Stimulated activated CD8-positive, alpha-beta memory T cell treated with anti-CD3 and anti-CD28 coated beads, Interleukin-2, amount 100 ng/mL, for 48 hours (primary cell): ENCODE measurements at places on chromosomes 3 and 15.

GRCh38 chr15:86199467-86200145, 119.9 kb downstream of the AGBL1 start:
- DNase-seq: no peak

GRCh38 chr3:111415018-111415417, 127.0 kb upstream of the CD96 start:
- no peak for DNase-seq

GRCh38 chr15:99238849-99239248, 10.5 kb downstream of the TTC23 start:
- no peak for DNase-seq

DNA sequence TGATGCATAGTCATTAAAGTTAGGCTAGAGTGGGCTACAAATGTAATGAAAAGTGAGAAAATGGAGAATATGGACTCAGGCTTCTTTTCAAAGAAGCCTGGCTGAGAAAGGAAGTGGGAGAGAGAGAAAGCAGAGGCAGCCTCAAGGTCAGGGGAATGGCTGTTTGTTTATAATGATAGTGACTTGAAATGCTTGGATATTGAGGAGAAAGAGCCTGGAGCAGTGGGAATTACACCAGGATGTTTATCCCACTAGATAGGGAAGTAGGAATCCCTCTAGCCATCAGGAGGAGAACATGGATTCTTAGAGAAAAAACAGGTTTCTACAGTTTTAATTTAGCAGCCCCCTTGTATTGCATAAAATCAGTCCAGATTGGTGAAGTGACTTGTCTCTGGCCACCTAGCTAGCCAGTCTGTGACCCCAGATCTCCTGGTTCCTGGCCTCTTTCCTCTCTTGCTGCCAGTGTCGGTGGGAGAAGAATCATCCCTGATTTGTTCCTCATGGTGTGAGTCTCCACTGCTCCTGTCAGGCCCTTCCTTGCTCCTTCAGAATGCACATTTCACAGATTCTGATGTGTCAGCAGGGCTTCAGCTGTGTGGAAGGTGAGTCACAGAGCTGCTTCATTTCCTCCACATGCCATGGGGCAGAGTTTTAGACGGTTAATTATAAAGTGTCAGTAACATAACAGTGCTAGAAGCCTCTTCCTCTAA, 32.9 kb downstream of the SEMA6D start:
- DNase-seq: no peak
